ENCODE measurements at places on chromosomes 11 and 22.

GRCh38 chr22:42433754-42434682 is 1.8 kb upstream of the NFAM1 start:
- DNase-seq: no peak

DNA sequence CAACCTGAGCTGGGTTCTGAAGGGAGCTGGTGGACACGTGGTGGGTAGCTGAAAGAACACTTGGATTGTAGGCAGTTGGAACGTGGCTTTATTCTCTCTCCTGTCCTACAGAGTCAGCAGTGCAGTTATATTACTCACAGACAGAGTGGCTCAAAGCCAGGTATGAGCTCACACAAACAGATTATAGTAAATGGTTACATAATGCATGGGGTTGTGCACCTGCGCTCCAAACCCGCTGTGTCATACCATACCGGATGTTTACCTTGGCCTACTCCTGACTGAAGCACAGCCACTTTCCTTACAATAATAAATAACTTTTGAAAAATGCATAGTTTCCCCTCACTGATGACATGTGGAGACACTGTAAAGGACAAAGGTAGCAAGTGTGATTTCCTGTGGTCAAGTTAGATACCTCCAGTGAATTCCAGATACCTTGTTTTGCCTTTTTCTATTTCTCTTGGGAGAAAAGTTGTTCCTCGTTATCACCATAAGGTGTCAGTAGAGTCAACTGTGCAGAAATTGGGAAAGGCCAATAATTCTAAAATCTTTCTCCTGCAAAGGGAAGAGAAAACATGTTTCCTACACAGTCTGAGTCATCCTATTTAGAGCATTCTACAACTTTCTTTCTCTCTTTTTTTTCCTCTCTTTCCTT is 13.5 kb downstream of the MS4A6A start:
- DNase-seq: no peak

- no peak for DNase-seq
These were observed 916.5 kb upstream of the FAT3 start for GRCh38 chr11:91308069-91308468.

DNA sequence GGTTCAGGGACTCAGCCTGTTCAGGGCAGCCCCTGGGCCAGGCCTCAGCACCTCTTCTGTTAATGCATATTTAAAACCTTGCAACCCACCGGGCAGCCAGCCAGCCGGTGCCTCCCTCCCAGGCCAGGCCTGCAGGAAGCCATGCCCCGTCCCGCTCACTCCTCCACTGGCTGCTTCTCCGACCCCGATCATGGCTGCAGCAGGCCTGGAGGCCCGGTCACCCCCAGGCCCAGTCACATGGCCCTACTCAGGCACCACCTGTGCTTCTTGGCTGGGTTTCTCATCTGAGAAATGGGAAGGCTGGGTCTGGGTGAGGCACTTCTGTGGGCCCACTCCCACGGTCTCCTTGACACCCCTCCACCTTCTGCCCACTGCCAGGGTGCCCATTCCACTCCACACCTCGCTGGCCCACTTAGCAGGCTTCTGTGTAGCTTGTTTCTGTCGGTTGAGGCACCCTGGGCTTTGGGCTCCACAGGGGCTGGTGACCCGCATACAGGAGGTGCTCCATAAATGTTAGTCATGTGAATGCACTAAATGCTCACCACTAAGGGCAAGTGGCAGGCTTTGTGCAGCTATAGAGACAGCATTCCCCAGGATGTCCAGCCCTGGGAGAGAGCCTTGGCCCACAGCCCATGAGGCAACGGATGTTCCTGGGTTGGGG is 11.4 kb downstream of the RTN4R start:
- no peak for DNase-seq

GRCh38 chr11:39205236-39205995 is 2254.0 kb downstream of the LRRC4C start:
- DNase-seq: no peak

DNA sequence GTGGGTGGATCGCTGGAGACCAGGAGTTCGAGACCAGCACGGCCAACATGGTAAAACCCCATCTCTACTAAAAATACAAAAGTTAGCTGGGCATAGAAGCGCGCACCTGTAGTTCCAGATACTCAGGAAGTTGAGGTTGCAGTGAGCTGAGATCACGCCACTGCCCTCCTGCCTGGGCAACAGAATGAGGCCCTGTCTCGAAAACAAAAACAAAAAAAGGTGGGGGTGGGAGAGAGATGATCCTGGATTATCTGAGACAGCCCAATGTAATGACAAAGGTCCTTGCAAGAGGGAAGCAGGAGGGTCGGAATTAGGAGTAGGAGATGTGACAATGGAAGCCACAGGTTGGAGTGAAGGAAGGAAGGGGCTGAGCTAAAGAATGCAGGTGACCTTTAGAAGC is 87.6 kb upstream of the APOA1 start:
- DNase-seq: no peak

- no peak for DNase-seq
These were observed 423 bp downstream of the PEX16 start for GRCh38 chr11:45917286-45917622.

DNA sequence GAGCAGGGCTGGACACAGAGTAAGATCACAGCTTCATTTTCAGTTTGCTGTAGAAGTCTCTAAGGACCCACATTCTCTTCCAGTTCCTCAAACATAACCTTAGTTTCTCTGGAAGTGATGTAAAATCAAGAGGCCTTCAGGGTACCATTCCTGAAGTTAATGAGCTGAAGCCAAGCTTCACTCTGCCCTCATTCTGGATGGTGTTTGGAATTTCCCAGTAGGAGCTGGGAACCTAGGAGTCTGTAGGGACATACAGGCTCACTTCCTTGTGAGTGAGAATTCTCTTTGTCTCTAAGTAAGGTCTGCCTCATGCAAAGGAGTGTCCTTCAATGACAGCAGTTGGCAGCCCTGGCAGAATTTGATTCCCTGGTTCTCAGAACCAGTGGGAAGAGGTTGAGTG is 142.4 kb upstream of the NARS2 start:
- DNase-seq: no peak
